ENCODE measurements at places on chromosomes 12 and 14.

DNA sequence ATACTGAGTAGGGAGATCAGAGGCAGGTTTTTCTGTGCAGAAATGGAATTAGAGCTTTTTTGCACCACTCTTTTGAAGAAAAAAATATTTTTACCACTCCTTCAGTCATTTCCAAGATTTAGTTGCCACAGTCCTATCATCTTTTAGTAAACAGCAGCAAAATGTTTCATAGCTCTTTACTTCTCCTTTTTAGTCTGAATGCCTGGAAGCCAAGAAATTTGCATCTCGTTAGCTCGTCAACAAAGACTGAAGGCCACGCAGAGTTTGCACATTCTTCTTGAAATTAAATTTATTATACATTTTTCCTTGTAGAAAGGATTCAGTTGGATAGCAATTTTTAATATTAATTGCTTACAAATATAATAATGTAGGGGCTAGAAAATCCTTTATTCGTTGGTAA lies 544.5 kb upstream of the ATP2B1 start:
- DNase-seq: no peak

- no peak for DNase-seq
These were observed 33.7 kb downstream of the P2RX7 start for GRCh38 chr12:121166356-121166755.

- no peak for DNase-seq
These were observed 87.7 kb downstream of the FOXN4 start for GRCh38 chr12:109221277-109221931.

GRCh38 chr12:77724367-77724957 lies 106.2 kb upstream of the NAV3 start:
- no peak for DNase-seq

DNA sequence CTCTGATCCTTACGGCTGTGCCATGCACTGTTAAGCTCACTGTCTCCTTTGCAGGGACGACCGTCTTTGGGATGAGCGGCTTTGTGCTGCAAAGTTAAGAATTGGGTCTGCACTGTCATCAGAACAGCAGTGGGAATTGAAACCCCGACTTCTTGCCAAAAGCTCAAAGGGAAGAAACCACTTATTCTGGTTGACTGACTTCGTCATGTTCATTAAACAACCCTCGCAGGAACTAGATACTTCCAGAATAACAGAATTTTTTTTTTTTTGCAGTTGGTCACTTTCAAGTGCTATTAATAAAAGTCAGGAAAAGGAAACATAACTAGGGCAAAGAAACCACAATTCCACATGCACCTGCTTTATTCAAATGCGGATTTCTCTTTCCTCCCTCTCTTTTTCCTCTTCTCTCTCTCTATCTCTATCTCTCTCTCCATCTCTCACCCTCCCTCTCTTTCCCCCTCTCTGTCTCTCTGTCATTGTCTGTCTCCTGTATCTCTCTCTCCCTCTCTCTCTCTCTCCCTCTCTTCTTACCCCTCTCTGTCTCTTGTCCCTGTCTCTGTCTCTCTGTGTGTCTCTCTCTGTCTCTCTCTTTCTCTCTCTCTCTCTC lies 12.3 kb upstream of the GLT1D1 start:
- DNase-seq: no peak

- no peak for DNase-seq
These were observed 117.3 kb downstream of the NEDD1 start for GRCh38 chr12:97024393-97024792.

DNA sequence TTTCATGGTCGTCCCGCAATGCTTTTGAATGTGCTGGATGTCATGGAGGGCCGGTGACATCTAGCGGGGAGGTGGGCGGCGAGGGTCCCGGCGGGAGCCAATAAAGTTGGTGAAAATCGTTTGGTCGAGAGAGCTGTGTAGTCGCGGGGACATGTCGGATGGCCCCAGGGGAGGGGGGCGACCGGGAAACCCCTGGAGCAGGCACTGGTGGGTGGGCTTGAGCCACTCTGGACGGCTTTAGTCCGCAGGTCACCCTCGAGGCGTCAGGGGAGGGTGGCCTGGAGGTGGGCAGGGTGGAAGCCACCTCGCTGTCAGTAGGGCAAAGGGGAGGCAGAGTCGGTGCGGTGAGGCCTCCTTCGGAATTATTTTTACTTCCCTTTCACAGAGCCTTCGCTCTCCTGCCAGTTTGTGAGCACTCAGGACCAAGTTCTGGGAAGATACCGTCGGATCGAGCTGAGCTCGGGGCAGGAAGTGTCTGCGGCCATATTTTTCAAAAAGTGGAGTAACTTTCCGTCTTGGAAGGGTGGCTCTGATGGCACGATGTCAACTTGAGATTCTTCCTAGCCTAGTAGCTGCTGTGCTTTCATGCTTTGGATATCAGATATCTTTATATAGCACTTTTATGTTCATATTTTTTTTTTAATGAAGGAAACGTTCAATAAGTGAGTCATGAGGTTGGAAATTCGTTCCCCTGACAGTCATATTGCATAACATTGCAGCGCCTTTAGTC lies 28.2 kb downstream of the WBP11 start:
- no peak for DNase-seq

- DNase-seq: no peak
These were observed 11.5 kb downstream of the PTGER2 start for GRCh38 chr14:52325630-52326029.

DNA sequence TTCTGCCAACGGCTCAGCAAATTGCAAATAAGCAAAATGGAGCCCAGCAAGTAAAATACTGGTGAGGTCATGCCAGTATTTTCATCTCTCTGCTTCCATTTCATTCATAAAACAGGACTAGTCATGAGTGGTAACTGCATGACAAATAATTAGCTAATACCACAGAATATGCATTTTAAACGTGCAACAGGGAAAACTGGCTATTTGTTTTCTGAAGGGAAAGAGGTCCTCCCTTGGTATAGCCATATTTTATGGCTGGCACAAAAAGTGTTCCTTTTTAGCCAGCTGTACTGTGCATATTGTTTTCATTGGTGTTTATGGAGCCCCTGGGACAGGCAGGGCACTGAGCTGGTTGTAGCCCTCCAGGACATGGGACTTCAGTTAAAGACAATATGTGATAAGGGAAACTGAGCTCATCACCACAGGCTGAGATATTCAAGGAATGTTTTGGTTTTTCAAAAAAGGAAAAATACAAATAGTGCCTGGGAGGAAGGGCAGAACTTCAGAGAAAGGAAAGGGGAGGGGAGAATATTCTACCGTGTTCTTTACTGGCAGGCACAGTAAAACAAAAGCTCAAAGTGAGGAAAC lies 26.1 kb upstream of the FOXN3 start:
- no peak for DNase-seq

DNA sequence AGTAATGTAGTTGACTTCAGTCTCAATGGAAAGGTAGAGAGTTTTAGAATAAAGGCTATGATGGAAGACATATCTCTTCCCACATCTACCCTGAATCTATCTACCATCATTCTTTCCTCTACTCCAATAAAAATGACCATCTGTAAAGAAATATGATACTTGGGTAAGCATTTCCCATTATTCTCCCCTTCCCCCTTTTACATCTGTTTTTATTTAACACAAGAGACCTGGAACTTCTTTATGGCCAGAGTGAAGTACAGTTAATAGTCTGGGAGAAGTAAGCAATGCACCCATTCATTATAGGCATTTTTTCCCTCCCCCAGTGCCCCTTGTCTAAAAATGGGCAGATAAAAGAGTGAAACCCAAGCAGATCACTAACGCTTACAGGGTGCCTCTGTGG lies 6.5 kb downstream of the TPH2 start:
- DNase-seq: no peak

DNA sequence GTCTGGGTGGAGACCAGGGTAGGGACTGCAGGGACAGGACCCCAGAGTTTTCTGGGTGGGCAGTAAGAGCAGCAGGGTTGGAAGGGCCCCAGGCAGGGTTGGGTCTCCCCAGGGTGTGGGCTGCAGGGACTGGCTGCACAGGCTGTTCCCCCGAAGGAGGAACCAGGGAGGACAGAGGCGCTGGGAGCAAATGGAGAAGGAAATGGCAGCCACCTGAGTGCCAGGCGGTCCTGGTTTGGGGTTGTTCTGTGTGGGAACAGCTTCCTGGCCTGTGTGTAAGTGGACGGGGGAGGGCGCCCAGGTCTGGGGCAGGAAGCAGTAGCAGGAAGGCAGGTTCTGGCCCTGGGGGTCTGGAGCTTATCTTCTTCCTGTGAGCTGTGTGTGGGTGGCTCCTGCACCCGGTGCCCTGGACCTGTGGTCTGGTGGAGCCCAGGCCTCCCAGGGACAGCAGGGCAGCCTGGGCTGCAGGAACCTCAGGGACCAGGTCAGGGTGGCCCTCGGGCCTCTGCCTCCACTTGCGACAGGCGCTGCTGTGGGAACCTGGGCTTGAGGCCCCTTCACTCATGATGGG lies 372.8 kb downstream of the TMEM121 start:
- DNase-seq: no peak

- DNase-seq: peak; percentile 13
These were observed 43.3 kb downstream of the GALNT9 start for GRCh38 chr12:132285991-132286681.

GRCh38 chr12:49331380-49332222 lies 5.4 kb downstream of the C1QL4 start:
- peak; percentile 46 for DNase-seq

- DNase-seq: no peak
These were observed 3.8 kb upstream of the BRF1 start for GRCh38 chr14:105304565-105304964.

GRCh38 chr12:20557096-20557495 lies 138.0 kb upstream of the SLCO1C1 start:
- no peak for DNase-seq

DNA sequence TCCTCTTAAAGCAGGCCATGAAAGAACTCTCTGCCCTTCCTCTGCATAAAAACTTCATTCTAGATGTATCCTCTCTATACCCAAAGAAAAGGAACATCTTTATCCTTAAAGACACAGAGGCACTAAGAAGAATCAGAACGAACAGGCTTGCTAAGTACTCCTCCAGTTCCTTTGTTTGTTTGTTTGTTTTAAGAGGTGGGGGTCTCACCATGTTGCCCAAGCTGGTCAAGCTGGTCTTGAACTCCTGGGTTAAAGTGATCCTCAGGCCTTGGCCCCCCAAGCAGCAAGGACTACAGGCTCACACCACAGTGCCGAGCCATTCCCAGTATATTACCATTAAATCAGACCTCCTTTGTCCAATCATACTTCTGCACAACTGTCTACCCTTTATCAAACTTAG lies 14.0 kb downstream of the GDF3 start:
- no peak for DNase-seq

DNA sequence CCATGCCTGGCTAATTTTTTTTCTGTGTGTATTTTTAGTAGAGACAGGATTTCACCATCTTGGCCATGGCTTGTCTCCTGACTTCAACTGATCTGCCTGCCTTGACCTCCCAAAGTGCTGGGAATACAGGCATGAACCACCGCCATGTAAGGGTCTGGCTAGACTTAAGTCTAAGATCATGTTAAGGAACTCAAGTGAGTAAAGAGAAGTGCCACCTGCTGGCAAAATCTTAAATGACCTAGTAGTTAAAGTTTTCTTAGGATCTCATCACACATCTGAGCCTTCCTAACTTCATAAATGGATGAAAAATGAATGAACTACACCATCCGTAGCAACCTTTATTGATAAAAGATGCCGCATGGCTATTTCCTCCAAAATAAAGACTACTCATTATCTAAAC lies 1.7 kb upstream of the C12orf56 start:
- no peak for DNase-seq

- DNase-seq: no peak
These were observed 35.0 kb upstream of the SLC24A4 start for GRCh38 chr14:92287987-92288386.

DNA sequence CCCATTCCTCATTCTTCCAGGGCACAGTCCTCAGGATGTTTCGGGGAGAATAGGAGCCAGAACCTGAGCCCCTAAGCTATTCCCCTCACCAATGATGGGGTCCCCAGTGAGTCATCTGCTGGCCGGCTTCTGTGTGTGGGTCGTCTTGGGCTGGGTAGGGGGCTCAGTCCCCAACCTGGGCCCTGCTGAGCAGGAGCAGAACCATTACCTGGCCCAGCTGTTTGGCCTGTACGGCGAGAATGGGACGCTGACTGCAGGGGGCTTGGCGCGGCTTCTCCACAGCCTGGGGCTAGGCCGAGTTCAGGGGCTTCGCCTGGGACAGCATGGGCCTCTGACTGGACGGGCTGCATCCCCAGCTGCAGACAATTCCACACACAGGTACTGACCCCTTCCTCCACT lies 1.3 kb downstream of the SLC39A5 start:
- DNase-seq: no peak

DNA sequence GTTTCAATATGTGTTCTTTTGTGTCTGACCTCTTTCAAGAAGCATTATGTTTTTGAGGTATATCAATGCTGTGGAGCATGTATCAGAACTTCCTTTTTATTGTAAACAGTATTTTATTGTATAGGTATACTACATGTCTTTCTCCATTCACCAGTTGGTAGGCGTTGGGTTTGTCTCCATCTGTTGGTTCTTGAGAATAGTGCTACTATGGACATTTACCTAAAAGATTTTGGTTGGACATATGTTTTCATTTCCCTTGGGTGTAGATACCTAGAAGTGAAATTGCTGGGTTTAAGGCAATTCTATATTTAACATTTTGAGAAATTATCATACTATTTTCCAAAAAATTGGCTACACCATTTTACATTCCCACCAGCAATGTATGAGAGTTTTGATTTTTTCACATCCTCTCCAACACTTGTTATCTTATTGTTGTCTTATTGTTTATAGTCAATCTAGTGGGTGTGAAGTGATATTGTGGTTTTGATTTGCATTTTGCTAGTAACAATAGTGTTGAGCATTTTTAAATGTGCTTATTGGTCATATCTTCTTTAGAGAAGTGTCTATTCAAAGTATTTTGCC lies 409.2 kb downstream of the IPO8 start:
- peak; percentile 12 for DNase-seq

GRCh38 chr12:28253161-28253641 lies 62.9 kb downstream of the CCDC91 start:
- no peak for DNase-seq

DNA sequence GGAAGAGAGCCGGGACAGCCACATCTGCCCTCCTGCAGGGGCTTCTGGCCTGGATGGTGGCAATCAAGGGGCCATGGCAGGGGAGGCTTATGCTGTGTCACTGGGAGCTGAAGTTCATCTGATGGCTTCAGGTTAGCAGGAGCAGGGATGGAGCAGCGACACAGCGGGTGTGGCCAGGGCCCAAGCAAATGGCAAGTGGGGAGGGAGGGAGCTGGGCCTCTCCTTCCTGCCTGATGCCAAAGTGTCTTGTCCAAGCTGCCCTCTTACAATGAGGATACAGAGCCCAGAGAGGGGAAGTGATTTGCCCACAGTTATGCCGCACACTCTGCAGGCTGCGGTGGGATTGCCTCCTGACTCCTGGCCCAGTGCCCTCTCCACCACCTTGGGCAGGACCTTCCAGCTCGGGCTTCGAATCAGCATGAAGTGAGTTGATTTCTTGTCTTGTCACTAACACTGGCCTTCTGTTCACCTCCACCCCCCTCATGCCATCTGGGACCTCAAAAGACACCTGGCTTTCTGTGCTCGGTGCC lies 51.3 kb downstream of the IQSEC3 start:
- DNase-seq: no peak

Data from smooth muscle cell of the brain vasculature (primary cell).